ENCODE measurements at places on chromosomes 6 and 20.

GRCh38 chr20:17083738-17084137, 143.1 kb upstream of the PCSK2 start:
- peak; percentile 20 for DNase-seq

DNA sequence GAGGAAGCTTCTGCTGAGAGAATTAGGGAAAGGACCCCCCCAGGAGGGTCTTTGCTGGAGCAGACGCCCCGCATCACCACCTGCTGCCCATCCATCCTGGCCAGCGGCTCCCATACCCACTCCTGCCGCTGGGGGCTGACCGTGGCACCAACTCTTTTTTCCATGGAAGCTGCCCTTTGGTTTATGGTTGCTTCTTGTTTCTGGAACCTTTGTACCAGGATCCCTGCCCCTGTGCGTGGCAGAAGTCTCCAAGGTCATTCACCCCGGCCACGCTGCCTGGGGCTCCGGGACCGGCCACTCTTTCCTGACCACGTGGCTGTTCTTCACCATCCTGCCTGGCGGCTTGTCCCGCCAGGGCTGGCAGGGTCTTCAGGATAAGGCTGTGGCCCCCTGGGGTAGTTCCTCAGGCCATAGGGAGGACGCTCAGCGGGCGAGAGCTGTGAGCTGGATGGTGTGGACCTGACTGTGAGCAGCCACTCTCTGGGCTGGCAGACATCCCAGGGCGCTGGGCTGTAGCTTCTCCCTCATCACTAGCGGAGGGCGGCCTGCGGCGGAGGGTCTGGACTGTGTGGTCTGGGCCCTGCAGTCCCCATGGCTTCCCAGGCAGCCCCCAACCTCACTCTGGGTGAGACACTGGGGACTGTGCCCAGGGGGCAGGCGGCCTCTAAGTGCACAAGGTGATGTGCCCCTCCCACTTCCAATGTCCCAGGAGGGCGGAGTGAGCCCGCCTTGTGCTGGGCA, 22.8 kb upstream of the RBBP8NL start:
- DNase-seq: no peak

DNA sequence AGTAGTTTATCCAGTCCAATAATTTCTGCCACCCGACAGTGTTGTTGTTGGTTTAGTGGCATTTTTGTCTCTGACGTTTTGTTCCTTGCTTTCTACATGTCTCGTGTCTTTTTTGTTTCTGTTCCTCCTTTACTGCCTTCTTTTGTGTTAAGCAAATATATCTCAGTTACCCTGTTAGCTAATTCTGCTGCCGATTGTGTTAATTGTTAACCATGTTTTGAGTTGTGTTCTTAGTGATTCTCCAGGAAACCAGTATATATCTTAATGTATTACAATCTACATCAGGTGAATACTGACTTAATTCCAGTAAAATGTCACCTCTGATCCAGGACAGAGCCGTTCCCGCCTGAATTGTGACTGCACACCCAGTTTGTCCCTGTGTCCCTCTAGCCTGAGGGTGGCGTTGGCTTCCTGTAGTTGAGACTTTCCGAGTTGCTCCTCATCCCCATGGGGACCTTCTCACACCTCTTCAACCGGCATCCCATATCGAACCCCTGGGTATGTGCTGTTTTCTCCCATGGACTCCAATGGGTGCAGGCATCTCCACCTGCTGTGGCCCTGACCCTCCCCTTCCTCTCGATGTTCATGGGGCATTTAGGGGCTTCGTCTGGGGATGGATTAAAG, 35.8 kb upstream of the BHLHE23 start:
- DNase-seq: no peak

DNA sequence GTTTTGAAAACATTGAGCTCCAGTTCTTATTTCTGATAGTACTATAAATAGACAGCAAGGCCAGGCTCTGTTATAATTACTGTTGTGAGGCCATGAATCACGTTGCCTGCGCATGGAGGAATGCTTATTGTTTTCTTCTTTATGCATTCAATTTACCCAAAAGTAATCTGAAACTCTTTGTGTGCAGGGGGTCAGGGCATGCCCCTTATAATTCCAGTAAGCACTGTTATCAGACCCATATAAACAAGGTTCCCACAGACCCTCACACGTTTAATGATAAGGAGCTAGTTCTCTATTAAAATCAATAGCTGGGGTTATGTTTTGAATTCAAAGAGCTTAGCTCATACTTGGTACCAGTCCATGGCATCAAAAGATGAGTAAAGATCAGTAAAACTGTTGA, 174.8 kb upstream of the ARG1 start:
- no peak for DNase-seq

DNA sequence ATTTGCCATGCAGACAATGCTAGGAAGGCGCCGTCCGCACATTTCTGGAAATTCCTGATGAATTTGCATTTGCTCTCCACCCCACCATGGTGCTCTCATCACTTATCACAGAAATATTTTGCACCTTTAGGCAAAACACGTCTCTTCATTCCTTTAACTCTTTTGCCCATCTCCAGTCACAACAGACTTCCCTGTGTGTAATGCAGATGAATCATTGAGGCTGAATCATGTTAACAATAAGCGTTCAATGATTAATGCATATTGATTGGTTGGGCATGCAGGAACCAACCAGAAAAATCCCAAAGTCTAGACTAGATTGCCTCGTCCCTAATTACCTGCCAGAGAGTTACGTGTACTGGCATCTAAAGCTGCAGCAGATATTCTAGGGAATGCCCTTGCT, 80.0 kb upstream of the ATXN1 start:
- DNase-seq: no peak

DNA sequence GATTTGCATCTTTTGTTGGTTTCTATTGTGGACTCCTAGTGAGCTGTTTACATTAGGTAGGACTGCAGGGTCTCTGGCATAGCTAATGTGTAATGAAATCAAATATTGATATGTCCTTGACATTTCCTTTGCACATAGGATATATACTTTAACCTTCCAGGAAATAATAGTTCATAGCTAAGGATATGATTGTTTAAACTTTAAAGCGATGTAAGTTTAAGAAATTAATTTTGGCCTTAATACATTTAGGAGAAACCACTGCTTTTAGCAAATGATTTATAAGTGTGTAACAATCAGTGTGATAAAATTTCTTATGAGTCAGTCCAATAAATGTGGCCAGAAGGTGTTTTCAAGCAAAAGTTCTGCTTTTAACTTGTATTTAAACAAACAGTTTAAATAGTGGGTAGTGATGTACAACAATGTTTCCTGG, 171.8 kb downstream of the HS3ST5 start:
- DNase-seq: no peak

DNA sequence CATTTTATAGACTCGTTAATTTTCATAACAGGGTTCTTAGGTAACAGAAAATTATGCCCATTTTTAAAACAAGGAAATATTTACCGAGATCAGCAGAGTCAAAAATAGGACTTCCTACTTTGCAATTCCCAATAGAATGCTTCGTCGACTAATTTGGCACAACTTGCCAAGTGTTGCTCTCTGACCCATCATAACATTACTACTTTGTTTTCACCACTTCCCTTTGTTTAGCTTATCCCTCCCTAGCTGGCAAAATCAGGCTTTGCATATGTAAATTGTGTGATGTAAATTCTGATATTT, 914 bp upstream of the RANBP9 start:
- DNase-seq: peak; percentile 64

- DNase-seq: no peak
These were observed 36.2 kb upstream of the PLCB1 start for GRCh38 chr20:8095648-8096572.

- DNase-seq: no peak
These were observed 506 bp downstream of the CITED2 start for GRCh38 chr6:139373928-139374356.

GRCh38 chr20:23269954-23270353, 80.6 kb upstream of the NXT1 start:
- no peak for DNase-seq

DNA sequence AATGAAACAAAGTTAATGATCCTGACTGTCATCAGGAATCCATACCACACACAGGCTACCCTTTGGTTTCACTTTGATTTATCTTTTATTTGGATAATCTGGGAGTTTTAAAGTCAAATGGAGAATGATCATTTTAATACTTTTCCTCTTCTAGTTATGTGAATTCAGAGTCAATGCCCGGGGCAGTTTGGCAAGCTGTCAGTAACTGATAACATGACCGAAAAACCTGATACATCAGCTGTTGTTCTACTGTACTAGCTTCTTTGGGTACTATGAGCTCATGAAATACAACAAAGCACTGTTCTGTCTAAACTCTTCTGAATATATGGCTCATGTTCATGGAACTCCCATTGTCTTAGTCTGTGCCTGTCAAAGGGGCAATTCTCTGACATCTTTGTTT, 30.2 kb downstream of the KLHL31 start:
- DNase-seq: no peak

DNA sequence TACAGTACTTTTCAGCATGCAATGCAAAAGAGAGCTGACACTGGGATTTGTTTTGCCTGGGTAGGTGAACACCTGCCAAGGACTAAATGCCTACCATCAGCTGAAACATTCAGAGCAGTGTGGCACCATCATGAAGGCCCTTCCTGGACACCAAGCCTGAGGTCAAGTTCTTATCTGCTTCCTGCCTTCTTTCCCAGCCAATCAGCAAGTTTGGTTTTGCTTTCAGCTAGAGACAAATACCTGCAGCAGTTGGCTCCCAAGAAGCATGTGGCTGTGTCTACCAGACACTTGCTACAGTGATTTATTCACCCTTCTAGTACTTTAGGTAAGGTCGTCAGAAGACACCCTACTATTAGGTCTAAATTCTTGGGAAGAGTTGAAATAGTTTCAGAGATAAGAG, 112.8 kb downstream of the TBX18 start:
- no peak for DNase-seq

DNA sequence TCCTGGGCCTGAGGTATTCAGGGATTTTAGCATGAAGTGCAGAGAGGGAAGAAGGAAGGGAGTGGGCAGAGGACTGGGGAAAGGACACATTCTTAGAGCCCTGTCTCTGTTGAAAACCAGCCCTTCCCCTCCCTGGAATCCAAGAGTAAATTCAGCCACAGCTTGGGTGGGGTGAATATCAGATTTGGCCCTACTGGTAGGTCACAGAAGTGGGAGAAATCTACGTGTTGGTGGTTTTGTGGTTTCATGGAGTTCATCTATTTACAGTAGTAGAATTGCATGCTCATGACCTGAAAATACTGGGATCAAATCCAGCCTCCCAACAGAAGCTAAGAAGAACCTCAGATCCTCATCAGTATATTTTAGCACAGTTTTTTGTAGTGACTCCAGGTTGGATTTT, 404.4 kb downstream of the BMP2 start:
- DNase-seq: peak; percentile 9

DNA sequence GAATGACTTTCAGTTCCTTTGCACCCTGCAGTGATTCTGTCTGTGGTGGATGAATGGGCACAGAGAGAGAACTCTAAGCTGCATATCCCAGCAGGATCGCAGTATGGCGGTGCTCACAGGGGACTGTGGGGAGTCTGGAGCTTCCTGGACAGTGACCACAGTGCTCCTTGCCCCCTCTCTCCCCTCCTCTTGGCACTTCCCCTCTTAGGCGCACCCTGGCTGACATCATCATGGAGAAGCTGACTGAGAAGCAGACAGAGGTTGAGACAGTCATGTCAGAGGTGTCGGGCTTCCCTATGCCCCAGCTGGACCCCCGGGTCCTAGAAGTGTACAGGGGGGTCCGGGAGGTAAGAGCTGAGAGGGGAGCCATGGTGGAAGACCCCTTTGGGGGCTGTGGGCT, 8.6 kb downstream of the BYSL start:
- DNase-seq: no peak

- DNase-seq: no peak
These were observed 1.6 kb downstream of the TRDN start for GRCh38 chr6:123635144-123635543.

GRCh38 chr6:47810885-47811284, 29.1 kb downstream of the OPN5 start:
- no peak for DNase-seq

Data from stomach (tissue), 19 donors.